ENCODE measurements at places on chromosomes 1 and 21.

DNA sequence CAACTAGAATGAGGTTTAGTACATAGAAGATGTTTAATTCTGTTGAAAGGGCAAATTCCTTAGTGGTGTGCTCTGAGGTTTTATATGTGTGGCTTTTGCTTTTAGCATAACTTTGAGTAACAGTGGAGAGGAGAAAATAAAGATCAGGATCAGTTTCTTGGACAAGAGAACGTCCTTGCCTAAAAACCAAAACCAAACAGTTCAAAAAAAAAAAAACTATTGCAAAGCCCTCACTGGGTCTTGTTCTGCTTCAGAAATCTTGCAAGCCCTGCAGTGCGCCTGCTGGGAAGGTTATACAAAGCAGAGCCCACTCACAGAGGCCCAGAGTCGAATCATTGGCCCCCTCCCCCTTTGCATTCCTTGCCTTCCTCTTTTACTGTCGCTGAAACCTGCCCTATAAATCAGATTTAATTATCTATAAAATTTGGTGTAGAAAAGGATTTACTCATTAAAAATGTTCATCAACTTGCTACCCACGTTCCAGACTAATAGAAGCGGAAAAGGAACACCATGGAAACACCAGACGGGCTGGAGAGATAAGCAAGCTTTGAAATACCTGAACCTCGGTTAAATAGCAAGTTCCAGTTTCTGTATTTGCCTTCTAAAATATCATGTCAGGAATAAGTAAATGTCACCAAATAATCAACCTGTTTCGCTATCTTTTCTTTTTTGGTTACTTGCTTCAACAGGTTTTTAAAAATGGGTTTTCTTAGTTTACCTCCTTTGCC, 201.6 kb upstream of the PTBP2 start:
- DNase-seq = no peak

DNA sequence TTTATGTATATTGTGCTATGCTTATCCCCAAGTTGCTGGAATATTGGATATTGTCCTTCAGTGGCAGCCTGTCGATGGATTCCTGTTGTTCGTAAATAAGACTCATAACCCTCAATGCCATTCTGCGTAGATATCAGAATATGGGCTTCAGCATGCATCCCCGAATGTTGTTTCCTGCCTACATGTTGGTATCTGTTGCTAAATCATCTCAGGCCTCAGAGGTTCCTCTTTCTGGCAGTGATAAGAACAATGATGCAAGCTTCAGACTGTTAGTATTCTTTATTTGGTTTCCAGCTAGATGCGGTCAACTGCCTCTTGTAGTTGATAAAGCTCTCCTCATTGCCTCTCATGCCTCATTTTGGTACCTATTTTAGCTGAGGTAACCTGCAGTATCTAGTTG, 2082.6 kb downstream of the MRPL39 start:
- DNase-seq = no peak

- no peak for DNase-seq
Measured at GRCh38 chr1:246631426-246631825, 65.2 kb downstream of the CNST start.

DNA sequence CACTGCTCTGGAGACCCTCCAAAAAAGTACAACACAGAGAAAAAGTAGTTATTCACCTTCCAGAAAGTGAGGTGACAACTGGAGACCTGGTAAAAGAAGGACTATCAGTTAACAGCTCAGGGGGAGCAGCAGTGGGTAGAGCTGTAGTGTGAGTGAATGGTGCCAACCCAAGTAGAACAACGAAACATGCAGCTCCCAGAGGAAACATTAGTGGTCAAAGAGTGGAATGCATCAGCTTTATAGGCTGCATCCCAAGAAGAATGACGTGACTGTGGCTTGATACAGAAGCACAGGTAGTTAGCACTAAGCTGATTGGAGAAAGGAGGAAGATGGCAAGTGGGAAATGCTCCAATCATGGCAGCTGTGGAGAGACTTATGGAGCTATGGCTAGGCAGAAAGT, 275.7 kb upstream of the CAMK1G start:
- DNase-seq = no peak

GRCh38 chr1:158362482-158362881, 8.8 kb downstream of the CD1E start:
- no peak for DNase-seq

- DNase-seq = no peak
Measured at GRCh38 chr1:110505596-110505995, 13.4 kb downstream of the KCNA10 start.

- DNase-seq = no peak
Measured at GRCh38 chr21:23217597-23217996, 2219.4 kb downstream of the NCAM2 start.

Data from activated T-cell treated with anti-CD3 and anti-CD28 coated beads, Interleukin-2, amount 50 U/mL, for 72 hours (primary cell).